ENCODE measurements at places on chromosomes 12 and 14.
A peak's percentile ranks its signal among the peaks of the same experiment; 100 is the strongest.

- DNase-seq: peak; percentile 99
Observed at GRCh38 chr12:25130741-25131188, 64.2 kb downstream of the DNAI7 start.

- peak; percentile 0 for DNase-seq
Observed at GRCh38 chr14:32453857-32454810, 125.0 kb downstream of the AKAP6 start.

DNA sequence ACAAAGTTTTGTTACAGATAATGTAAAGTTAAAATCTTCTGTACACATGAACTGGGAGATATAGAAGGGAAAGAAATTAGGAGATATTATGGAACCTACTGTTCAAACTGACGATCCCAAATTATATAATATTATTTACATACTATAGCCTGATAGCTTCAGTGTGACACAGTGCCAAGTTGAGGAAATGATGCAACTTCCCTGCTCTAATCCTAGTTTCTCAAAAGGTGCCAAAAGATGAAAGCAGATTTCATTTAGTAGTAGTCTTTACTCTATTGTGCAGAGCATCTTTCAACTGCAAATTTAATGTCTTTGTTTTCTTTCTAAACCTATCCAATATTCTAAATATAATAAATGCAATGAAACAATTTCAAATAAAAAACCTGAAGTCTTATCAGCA lies 46.9 kb downstream of the COCH start:
- DNase-seq: no peak

DNA sequence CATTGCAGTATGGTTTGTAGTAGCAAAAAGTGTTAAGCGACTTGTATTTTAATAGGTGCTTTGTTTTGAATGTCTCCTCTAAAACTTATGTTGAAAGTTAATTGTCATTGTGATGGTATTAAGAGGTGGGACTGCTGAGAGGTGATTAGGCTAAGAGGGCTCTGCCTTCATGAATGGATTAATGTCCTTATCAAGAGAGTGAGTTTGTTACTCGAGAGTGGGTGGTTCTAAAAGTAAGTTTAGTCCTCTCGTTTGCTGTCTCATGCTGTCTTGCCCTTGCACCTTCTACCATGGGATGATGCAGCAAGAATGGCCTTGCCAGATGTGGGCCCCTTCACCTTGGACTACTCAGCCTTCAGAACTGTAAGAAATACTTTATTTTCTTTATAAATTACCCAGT lies 17.4 kb downstream of the ZDHHC17 start:
- no peak for DNase-seq
